Activated T-cell treated with anti-CD3 and anti-CD28 coated beads, Interleukin-2, amount 50 U/mL, for 72 hours (primary cell): ENCODE measurements at places on chromosomes 4 and X.

DNA sequence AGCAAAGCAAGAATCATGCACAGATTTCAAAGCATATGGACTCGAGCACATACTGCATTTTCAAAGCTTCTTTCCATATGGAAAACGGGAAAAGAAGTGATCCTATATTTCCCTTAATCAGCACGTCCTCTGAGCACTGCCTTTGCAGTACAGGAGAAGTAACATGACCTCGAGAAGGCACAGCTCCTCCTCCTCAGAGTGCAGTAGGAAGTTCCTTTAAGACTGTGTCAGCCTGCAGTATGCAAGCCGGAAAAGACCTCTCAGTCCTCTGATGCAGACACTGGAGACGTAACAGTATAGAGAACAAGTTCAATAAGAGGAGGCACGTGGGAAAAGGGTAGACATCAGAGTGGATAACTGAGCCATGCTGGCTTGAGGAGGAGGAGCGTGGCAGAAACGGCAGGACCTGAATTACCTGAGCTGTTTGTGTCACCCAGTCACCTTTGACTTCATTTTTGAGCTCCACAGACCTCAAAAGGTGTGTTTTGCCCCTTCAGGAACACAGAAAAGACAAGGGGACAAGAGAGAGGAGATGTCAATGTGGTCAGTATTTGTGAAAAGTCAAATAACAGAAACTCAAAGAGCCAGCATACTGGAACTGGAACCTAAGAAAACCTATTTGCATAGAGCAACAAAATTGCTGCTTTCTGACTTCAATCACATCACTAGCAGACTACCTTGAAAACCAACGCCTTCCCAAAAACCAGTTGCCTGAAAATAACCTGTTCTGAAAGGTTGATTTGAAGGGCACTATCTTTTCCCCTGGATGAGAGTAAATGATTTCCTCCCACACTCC lies 20.8 kb downstream of the IRF2 start:
- H3K4me3 ChIP-seq, result peak overlapping the region; percentile 49
- DNase-seq, result peak; percentile 32
- peak overlapping the region; percentile 61 for H3K27ac ChIP-seq
- H3K27me3 ChIP-seq, result no peaks in the 10 kb centered on the region
- H3K4me1 ChIP-seq, result peaks cover 83% of the 10 kb centered on the region

DNA sequence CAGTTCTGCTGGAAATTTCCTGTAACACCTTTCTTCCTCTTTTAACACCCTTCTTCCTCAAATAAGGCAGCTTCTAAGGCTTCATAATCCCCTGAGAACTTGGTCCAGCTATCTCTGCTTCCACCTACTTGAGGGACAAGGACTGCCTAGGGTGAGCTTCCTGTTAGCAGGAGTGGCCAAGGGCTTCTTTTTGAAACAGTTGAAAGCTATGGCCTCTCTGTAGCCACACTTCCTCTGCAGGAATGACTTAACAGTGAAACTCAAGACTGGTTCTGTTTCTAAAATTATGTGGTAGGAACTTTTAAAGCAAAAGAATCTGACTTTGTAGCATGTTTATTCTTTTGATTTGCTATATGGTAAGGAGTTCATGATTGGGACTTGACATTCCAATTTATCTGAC lies 108.5 kb upstream of the WDR1 start:
- no peak overlapping the region for H3K4me3 ChIP-seq
- H3K4me1 ChIP-seq, result no peaks in the 10 kb centered on the region
- H3K27me3 ChIP-seq, result no peaks in the 10 kb centered on the region
- H3K36me3 ChIP-seq, result no peaks in the 10 kb centered on the region
- DNase-seq, result no peak
- no peak overlapping the region for H3K27ac ChIP-seq

- H3K27me3 ChIP-seq, result no peaks in the 10 kb centered on the region
- peak overlapping the region; percentile 96 for H3K4me3 ChIP-seq
- DNase-seq, result no peak
- H3K27ac ChIP-seq, result no peak overlapping the region
- H3K36me3 ChIP-seq, result no peaks in the 10 kb centered on the region
- H3K4me1 ChIP-seq, result peaks cover 39% of the 10 kb centered on the region
These were observed 2.1 kb downstream of the COPS4 start for GRCh38 chr4:83036991-83037665.

DNA sequence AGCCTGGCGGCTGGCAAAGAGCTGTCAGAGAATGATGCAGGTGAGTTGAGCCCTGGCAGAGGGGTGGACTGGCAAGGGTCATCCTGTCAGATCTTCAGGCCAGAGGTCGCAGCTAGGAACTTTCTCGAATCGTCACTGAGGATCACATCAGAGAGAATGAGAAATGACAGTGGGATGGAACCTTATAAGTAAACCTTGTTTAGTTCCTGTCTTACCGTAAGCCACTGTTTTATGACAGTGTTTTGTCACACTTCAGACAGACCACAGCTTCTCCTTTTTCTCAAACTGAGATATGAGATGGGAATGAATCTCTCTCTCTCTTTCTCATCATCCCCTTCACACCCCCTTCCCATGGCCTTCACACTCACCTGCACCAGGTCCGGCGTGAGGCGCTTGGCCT lies 9.3 kb downstream of the DIPK2B start:
- peaks cover 22% of the 10 kb centered on the region for H3K27me3 ChIP-seq
- peaks cover 32% of the 10 kb centered on the region for H3K4me1 ChIP-seq
- peak overlapping the region; percentile 94 for H3K27ac ChIP-seq
- peak; percentile 29 for DNase-seq
- no peaks in the 10 kb centered on the region for H3K36me3 ChIP-seq

DNA sequence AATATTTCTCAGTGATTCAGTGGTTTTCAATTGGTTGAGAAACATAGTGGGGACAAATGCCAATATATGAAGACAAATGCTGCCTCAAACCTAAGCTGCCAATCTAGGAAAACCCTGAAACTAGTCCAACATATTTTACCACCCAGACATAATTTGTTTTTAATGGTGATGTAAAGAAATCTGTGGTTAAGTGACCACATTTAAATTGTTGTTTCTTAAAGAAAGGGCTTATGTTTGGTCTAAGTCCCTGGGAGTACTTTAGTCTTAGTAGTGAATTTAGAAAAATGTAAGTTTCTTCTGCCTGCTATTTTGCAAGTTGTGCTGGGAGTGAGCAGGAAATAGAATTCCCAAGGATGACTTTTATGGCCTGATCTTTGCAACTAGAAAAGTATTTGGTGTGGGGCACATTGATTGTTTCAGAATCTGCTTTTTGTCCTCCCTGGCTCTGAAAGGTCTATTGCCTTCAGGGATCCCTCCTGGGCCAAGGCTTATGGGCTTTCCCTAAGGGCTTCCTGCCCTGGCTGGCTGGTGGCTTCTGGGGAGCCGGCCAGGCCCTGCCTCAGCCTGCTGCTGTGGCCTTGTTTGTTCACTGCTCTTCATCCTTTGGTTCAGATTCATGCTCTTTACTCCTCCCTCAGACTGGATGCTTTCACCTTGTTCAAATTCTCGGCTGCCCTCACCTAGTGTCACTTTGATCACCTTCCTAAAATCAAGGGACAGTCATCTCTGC lies 169.8 kb upstream of the JADE1 start:
- H3K36me3 ChIP-seq, result no peaks in the 10 kb centered on the region
- DNase-seq, result no peak
- no peaks in the 10 kb centered on the region for H3K27me3 ChIP-seq
- H3K4me1 ChIP-seq, result no peaks in the 10 kb centered on the region

DNA sequence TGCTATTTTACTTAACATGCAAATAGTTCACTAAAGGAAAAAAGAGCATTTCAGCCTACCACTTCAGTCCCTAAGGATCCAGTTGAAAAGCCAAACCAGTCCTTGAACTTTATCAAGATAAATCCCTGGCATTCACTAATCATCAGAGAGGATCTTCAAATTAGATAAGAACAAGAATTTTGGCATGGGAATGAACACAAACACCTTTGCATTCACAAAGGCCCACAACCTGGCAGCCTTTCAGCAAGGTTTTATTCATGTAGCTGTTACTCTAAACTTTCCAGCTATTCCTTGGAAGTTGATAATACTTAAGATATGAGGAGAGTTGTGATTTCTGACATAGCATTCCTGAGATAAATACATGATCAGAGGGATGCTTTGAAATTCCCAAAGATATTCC lies 193.4 kb downstream of the LRBA start:
- peaks cover 26% of the 10 kb centered on the region for H3K4me1 ChIP-seq
- no peaks in the 10 kb centered on the region for H3K27me3 ChIP-seq
- no peak for DNase-seq
- H3K36me3 ChIP-seq, result peaks cover 4% of the 10 kb centered on the region

GRCh38 chr4:53788011-53788410 lies 196.7 kb upstream of the LNX1 start:
- peaks cover 36% of the 10 kb centered on the region for H3K27me3 ChIP-seq
- H3K27ac ChIP-seq, result no peak overlapping the region
- no peak overlapping the region for H3K4me3 ChIP-seq
- no peak for DNase-seq
- H3K36me3 ChIP-seq, result no peaks in the 10 kb centered on the region
